ENCODE measurements at places on chromosomes 1 and 21.
A peak's percentile ranks its signal among the peaks of the same experiment; 100 is the strongest.

DNA sequence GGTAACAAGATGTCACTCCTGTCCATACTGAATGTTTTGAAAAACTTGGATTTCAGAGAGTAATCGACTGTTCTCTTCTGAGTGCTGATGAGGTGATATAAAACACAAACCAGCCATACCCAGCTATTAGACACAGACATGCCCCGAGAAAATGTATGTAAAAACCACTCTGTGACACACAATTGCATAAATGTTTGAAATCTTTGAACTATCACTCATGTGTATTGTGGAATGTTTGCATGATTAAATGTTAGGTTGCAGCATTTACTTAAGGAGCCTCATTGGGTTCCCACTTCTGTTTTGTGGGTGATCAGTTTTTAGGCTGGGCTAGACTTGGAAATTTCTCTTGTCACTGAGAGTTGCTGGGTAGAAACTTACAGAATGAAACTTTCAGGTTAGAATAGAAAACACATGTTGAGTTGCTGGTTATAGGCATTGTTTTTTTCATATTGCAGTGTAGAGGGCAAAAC, 270.4 kb upstream of the B3GALT2 start:
- DNase-seq, result no peak

DNA sequence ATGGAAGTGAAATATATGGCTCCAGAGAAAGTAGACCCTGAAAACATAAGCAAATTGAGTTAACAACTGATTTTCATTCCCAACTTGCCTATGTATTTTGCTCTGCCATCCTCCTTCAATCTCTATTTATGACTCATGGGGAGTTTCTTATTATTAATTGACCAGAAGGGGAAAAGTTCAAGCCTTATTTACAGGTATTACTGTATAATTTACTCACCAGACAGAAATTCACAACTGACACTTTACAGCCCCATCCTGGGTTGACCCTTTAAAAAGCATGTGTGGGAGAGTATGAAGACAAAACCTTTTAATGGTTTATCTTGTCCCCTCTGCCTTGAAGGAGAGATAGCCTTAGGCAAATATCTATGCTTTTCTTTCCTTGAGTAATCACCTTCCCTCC, 39.8 kb upstream of the C1orf53 start:
- DNase-seq, result no peak

DNA sequence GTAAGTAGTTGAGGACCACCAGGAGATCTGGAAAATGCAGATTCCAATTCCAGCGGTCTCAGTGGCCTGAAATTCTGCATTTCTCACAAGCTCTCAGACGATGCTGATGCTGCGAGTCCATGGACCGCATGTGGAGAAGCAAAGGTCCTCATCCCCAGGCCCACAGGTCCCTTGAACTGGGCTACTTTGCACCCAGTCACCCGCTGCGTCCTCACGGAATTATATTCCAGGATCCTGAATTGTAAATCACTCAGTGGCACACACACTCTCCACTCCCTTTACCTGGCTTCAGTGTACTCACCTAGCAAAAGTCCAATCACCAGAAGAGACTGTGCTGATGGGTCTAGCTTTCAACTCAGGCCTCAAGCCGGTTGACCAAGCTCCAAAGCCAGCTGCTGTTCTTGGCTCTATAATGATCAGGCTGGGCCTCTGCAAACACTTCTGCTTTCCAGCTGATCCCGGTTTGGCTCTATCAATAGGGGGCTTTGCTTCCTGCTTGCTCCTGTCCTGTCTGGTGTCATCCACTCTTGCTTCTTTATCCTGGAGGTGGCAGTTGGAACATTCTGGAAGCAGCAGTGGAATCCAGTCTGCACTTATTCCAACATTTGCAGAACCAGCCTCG, 904 bp upstream of the RPL22 start:
- no peak for DNase-seq

DNA sequence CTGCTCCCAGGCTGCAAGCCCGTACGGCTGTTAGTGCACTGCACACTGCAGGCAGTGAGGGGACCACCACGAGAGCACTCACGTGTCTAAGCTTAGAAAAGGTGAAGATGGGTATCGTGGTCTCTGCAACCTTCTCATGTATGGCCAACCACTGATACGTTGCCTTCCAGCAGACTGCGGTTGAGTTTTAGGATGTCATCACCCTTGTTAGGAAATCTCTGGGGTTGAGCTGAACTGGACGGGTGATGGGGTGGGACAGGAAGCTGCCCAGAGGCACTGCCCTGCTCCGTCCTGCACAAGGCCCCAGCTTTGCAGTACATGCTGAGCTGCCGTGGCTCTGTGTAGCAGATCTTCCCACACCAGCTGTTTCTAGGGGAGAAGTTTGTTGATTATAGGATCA, 43.3 kb downstream of the FAAP20 start:
- no peak for DNase-seq

GRCh38 chr1:187226396-187226795, 397.6 kb downstream of the PLA2G4A start:
- no peak for DNase-seq

GRCh38 chr1:63902844-63903589, 129.2 kb downstream of the ROR1 start:
- DNase-seq, result no peak

- no peak for DNase-seq
These were observed 486.3 kb downstream of the TTLL7 start for GRCh38 chr1:83512373-83513193.

- peak; percentile 65 for DNase-seq
These were observed 30.3 kb downstream of the PTPRC start for GRCh38 chr1:198669023-198669698.

GRCh38 chr1:228215663-228216116, 7.8 kb downstream of the OBSCN start:
- DNase-seq, result no peak

GRCh38 chr1:40620150-40620549, 45.3 kb downstream of the RIMS3 start:
- DNase-seq, result no peak

- no peak for DNase-seq
These were observed 19.2 kb upstream of the VASH2 start for GRCh38 chr1:212930986-212931678.

DNA sequence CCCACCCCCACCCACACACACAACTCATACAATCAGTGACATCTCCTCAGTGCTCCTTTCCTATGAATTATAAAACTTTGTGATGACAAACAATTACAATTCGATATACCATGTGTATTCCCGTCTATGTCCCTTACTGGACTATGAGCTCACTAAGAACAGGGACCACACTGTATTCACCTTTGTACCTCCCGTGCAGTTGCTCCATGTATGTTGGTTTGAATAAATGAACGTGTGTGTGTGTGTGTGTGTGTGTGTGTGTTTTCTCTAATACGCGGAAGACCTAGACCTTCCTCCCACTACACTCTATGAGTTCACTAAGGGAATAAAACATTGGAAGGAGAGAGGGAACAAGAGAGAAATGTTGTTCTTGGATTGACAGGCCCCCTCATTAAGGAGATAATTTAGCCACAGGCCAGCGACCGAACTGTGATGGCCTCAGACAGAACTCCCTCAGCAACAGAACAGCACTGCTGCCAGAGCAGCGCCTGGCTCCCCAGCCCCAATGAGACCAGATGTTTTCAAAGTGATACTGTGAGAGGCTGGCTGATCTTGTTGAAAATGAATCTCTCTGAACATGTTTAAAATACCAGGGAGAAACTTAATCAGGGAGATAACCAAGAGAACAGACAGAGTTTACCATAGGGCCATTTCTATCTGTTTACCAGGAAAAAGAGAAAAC, 21.7 kb downstream of the BCAR3 start:
- DNase-seq, result no peak

DNA sequence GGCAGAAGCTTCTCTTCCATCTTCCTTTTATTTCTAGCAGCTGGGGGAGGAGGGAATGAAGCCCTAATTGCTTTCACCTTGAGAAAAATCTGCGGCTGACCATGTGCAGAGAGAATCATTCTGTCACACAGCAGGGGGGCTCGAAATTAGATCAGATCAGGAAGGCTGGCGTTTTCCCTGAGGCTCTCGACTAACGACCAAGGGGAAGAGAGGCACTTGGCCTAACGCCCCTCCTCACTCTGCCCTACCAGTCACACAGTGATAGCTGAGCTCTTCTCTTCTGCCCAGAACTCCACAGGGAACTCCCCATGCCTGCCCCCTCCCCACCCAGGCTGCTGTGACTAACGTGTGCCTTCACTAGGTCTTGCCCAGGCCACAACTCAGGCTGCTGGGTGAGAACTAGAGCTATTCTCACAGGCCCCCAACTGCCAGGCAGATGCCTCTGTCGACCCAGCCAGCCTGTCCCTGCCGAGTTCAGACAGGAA, 26.5 kb upstream of the KHDRBS1 start:
- no peak for DNase-seq

Data from fibroblast of the conjunctiva (primary cell).